ENCODE measurements at places on chromosomes 2 and 18. TPM values are rescaled to one million over a fixed set of nuclear protein-coding genes. Genes with fewer than 3 reads are reported as not detected.

DNA sequence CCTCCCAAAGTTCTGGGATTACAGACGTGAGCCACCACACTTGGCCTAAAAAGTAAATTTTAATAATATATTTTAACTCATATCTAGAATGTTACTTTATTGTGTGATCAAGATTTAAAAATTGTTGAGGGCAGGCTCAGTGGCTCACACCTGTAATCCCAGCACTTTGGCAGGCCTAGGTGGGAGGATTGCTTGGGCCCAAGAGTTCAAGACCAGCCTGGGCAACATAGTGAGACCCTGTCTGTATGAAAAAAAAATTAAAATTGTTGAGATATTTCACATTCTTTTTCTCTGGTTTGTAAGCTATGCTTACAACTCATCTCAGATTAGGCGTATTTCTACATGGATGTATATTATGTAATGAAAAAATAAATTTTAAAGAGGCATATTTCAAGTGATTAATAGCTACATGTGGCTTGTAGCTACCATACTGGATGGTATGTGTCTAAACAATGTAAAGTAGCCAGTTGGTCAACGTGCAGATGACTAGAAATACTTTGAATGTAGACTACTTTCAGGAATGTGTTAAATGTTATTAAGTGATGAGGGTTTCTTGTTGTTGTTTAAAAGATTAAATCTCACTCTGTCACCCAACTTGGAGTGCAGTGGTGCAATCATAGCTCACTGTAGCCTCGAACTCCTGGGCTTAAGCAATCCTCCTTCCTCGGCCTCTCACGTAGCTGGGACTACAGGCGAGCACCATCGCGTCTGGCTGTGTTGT is 5.9 kb downstream of the RAB10 start:
- no peak for DNase-seq

DNA sequence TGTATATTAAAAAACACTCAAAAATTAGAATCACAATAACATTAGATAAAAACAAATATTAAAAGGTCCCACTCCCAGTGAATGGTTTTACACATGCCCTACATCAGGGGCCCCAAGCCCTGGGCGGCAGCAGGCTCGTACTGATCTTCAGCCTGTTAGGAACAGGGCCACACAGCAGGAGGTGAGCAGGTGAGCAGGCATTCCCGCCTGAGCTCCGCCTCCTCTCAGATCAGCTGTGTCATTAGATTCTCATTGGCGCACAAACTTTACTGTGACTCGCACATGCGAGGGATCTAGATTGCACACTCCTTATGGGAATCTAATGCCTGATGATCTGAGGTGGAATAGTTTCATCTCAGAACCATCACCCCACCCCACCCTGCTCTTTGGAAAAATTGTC is 74.2 kb downstream of the MBD2 start:
- no peak for DNase-seq

GRCh38 chr18:48188609-48189008 is 220.6 kb downstream of the ZBTB7C start:
- no peak for DNase-seq

DNA sequence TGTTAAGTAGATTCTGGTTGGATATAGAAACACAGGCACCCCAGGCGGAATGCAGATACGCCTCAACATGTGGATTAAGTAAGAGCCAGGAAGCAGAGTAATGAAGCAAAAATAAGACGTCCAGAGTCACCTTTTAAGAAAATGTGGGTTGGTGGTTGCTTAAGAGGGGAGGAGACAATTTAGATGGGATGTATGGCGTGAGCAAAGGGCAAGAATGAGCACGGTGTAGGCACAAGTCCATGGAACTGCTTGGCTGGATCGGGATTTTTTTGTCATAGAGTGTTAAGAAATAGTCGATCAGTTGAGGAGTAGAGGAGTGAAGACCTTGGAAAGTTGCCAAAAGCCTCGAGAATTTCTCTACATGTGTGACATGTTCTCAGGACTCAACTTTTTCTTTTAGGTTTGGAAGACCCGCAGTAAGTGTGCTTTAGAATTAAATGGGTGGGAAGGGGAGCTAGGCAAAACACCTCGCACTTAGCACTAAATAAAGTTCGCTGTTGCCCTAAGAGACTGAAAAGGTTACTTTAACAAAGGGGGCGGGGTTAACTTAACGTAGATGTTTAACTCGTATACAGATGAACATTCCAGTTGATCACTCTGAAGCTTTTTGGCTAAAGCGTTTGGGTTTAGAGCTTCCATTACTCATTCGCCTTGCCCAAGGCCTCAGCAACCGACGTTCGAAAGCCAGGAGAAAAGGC is 716 bp upstream of the SLC39A10 start:
- no peak for DNase-seq

DNA sequence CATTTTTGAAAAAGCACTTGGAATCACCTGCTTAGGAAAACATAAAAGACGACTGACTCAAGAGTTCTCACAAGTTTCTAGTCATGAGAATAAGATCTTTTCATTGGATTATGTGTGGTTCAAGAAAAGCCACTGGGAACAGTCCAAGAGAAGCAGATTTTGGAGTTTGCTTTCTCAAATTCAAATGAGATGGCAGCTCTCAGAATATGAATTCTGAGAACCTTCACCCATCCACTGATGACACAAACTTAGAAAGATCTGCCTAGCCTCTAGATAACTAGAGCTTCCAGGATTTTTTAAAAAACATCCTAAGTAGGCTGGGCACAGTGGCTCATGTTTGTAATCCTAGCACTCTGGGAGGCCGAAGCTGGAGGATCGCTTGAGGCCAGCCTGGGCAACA is 26.8 kb downstream of the MEX3C start:
- DNase-seq, result no peak

GRCh38 chr2:183149489-183149888 is 25.2 kb downstream of the NUP35 start:
- no peak for DNase-seq

DNA sequence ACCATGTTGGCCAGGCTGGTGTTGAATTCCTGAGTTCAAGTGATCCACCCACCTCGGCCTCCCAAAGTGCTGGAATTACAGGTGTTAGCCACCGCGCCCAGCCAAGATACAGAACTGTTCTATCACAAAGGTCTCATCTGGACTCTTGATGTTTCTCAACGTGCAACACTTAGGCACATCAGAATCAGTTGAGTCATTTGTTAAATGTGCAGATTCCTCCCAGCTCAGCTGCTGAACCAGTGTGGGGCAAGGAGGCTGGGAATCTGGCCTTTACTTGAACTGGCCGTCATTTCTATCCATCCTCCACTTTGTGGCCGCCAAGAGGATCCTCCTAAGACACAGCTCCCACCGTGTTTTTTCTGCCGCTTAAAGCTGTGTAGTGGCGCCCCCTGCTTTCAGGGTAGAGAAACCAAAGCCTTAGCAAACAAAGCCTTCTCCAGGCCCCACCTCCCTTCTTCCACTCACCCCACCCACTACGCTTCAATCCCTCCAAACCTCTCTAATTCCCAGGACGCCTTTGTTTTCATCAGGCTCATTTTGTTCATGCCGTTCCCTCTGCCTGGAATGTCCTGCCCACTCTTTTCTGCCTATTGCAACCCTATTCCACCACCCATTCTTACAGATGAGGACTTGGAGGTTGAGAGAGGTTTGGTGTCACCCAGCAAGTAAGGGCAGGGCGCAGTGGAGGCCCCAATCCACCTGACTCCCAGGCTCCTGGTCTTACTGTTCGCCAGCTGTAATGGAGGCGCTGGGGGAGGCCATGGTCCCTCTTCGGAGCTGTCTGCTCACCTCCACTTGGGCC is 776 bp upstream of the SPEG start:
- DNase-seq, result no peak

DNA sequence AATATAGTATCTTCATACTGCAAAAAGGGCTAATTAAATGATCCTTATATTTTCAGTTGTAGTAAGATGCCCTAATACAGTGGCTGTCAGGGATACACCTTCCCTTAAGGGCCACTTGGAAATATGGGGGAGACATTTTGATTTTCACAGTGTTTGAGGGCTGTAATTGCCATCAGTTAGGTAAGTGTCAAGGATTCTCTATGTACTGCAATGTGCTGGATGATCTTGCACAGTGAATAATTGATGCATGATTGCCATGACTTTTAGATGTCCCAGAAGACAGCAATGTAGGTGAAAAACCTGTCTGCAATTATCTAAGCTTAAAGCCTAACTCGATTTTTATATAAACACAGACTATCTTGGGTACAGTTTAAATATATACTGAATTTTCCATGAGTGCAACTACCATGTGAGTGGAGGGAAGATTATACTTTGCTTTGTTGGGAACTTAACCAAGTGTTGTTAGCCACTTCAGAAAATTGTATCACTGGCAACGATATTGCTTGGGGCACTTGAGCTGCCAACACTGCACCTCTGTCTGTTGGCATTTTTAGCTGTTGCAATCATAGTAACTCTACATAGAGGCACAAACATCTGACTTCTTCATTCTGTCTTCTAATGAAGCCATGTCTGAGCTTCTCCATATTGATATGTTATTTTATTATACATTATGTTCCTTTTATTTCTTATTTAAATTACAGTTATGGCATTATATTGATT is 45.2 kb downstream of the MAIP1 start:
- no peak for DNase-seq

NPPC gene
- 4.2 TPM for total RNA-seq

All from natural killer cell treated with Interleukin-12 subunit alpha and Interleukin-12 subunit beta and Interleukin-15 and Interleukin-18, amount 100 ng/mL, for 72 hours (primary cell).